Fibroblast of skin of right biceps (primary cell): ENCODE measurements at places on chromosomes 2 and 18.

GRCh38 chr2:152577579-152577978 lies 139.7 kb downstream of the PRPF40A start:
- DNase-seq: peak; percentile 43

- DNase-seq: peak; percentile 90
Observed at GRCh38 chr2:108492364-108492763, 41.9 kb upstream of the LIMS1 start.

- no peak for DNase-seq
Observed at GRCh38 chr2:60628615-60629304, 75.3 kb upstream of the BCL11A start.

DNA sequence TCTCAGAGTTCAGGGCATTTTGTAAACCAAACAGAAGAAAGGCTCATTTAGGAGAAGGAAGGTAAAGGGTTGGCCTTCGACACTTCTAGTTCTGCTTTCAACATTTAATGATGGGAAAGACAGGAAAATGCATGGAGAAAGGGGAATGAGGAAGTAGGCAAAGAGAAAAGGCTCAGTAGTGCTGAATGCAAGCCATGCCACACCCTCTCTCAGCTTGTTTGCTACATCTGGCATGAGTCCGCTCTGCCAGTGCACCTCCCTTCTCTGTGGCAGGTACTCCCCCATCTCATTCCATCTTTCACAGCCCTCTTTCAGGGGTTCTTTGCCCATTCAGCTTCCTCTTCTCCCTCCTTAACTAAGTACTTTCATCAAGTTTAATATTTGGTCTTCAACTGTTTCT lies 120.9 kb upstream of the ITGB6 start:
- DNase-seq: no peak

DNA sequence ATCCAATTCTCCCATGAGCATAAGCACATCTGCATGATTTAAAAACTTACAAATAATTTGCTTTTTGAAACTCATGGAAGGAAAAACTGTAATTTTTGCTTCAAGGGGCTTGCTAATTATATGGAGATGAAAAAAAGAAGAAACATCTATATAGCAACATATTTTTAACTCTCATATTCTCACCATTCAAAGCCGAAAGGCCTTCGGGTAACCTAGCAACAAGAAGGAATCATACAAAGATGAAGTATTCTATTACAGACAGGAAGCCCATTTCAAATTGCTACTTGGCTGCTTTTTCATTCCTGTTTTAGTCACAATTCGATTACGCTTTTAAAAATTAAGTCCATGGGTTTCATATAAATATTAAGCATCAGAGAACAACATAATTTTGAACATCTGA lies 39.2 kb upstream of the RNU4ATAC start:
- no peak for DNase-seq

DNA sequence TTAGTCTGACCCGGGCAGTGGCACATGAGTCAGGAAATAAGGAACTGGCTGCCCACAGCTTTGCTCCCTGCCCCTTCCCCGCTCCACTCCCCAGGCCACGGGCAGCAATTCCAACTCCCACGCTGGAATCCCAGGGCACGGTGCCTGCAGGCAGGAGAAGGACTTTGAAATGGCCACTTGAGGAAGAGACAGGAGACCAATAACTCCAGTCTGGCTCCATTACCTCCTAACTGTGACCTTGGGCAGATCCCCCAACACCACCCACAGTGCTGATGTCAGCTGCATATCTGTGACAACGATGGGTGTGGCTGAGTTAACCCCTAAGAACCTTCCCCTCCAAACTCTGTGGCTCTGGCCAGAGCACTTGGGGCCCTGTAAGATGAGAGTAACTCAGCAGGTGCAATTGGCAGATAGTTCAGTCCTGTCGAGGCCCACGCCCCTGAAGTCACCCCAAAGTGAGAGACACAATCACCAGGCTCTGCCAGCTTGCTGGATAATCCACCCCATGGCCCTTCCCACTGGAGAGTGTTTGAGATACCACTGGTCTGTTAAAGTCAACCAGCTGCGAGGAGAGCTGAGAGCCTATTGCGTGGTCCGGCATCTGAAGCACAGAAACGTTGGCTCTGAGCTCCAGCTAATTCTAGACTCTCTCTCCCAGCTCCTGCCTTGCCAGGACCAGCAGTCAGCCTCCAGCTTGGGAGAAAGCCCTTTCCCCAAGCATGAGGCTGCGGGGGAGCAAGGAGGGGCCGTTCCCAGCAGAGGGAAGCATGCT lies 175.2 kb downstream of the TNS1 start:
- DNase-seq: no peak

DNA sequence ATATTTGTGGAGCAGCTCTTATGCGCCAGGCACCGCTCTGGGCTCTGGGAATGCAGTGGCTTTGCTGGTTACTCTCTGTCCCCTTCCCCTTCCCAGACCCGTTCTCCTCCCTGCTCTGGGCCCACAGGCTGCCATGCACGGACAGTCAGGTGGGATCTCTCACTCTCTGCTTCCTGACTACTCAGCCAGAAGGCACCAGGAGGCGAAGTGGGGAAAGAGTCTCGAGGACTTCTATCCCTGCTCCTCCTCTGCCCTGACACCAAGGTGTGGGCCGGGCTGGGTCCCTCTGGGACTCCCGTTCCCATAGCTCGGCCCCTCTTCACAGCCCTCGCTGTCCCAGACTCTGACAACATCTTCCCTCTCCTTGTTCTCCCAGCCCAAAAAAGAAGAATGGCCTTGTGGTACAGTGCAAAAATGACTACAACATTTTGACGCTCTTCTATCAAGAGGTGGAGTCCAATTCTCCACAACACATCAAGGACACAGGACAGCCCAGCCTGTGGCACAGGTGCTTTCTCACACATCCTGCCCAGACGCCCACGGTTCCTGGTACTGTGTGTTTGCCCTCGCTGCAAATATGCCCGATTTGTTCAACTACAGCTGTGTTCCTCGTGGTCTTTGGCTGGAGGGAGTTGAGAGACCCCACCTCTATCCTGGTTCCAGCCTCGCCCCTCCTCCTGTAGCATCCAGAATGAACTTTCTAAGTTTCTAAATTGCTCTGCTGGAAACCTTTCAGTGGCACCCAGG lies 14.0 kb upstream of the DUSP2 start:
- no peak for DNase-seq

DNA sequence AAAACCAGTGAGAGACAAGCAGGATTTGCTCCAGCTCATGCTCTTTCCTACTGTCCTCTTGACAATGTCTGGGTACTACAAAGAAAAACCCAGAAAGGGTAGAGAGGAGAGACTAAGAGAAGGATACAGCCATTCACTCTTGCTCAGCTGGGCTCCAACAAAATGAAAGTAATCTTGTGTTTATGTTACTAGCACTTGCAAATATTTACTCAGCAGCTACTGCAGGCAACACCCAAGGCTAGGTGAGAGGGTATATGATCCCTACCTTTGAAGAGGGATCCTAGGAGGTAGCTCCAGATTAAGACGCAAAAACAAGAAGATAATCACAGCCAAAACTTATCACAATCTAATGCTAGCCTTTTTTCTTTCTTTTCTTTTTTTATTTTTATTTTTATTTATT lies 329.6 kb upstream of the ACVR2A start:
- DNase-seq: no peak

- DNase-seq: no peak
Observed at GRCh38 chr2:25438793-25439192, 97.1 kb upstream of the DNMT3A start.

DNA sequence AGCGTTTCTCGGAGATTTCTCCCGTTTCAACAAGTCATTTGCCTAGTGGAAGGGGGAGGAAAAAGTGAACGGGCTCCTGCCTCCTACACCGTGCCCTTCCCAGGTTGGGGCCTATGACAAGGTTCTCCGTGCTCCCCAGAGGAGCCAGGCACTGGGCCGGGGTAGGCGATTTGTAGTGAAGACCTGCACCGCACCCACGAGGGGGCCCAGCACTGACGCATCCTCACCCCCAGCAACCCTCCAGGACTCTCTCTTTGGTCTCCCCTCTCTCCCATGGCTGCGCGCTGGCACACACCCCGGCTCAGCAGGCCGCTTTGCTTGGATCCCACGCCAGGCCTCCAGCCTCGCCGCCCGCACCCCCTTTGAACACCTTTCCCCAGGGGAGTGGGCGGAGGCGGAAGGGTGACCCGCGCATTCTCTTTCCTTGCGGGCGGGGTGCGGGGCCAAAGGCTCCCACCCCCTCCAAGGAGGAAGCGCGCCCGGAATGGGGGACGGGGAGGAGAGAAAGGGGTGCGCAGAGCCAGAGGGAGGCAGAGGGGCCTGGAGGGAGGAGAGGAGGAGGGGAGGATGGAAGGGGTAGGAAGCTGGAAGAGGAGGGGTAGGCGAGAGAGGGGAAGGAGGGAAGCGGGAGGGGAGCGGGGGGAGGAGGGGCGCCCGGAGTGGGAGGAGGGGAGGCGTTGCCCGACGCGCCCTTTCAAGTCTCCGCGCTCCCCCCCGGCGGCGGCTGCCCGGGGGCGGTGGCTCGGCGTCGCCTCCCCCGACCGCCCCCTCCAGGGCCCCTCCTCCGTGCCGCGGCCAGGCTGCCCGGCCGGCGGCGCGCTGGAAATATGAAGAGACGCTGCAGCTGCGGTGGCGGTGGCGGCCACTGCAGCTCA lies at the start of gene APCDD1:
APCDD1 (plus strand) TSS at position 830 of the 875 bp plus-strand sequence. CDS start 347 bp downstream, outside the sequence.
- DNase-seq: peak; percentile 60

- DNase-seq: peak; percentile 28
Observed at GRCh38 chr18:37294951-37295350, 270.6 kb downstream of the CELF4 start.

DNA sequence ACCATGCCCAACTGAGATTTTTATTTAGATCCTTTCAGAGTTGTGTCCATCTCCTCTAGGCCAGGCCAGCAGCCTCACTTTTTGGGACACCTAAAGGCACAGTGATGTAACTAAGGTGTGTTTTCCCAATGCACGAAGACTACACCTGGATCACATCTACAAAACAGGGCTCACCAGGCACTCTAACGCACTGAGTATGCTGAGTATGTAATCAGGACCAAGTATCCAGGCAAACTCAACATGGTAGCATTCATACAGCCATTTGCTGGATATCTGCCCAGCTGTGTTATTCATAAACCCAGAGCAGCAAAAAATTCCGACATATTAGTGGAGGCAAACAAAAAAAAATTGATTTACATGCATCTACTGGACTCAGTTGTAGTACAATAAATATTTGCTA lies 33.8 kb downstream of the LPIN2 start:
- peak; percentile 87 for DNase-seq

- no peak for DNase-seq
Observed at GRCh38 chr2:158313734-158314133, 142.8 kb downstream of the CCDC148 start.

DNA sequence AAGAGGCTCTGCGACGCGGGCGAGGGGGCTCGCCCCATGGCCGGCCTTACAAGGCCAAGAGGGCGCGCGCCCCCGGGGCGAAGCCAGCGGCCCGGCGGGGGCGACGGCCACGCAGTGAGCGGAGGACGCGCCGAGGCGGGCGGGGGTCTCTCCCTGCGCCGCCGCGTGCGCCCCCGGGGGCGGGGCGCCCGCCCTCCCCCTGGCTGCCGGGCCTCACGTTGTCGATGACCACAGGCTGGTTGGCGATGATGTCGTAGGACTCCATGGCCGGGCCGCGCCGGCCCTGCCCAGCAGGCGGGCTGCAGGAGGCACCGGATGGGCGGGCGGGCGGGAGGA lies 250 bp downstream of the ACTR1B start:
- DNase-seq: no peak

DNA sequence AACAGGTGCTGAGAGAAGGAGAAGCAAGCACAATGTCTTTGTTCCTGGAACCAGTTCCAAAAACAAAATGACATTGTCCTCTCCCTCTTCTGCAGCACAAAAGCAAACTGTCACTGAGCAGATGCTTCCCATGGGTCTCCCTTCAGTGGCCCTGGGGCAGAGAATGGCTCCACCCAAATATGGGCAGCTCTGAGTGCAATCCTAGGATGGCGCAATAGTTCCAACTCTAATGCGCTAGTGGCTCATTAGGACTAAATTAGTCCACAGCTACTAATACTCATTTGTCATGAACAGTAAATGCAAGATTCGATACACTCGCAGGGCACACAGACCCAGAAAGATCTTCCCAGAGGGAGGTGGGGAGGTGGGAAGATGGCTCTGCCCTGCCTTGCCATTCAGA lies 205.2 kb upstream of the CHAC2 start:
- no peak for DNase-seq

GRCh38 chr2:46329803-46330775 lies 32.9 kb downstream of the EPAS1 start:
- peak; percentile 95 for DNase-seq

GRCh38 chr2:210195101-210195852 lies 24.1 kb upstream of the KANSL1L start:
- peak; percentile 30 for DNase-seq

DNA sequence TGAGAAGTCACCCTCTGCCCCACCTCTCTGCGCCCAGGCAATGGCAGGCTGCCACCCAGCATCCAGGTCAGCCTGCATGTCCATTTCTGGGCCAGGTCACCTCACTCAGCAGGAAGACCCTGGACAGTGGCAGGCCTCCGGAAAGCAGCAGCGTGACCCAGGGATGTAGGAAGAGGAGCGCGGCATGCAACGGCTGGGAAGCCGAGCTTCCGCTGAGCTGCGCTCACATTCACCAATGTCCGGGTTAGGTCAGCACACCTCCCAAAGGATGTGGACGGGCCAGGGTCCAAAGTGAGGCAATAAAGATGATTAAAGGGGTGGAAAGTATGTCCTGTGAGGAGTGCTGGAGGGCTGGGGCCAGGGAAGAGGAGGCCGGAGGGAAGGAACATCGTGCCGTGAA lies 174.5 kb downstream of the CTIF start:
- DNase-seq: peak; percentile 62

DNA sequence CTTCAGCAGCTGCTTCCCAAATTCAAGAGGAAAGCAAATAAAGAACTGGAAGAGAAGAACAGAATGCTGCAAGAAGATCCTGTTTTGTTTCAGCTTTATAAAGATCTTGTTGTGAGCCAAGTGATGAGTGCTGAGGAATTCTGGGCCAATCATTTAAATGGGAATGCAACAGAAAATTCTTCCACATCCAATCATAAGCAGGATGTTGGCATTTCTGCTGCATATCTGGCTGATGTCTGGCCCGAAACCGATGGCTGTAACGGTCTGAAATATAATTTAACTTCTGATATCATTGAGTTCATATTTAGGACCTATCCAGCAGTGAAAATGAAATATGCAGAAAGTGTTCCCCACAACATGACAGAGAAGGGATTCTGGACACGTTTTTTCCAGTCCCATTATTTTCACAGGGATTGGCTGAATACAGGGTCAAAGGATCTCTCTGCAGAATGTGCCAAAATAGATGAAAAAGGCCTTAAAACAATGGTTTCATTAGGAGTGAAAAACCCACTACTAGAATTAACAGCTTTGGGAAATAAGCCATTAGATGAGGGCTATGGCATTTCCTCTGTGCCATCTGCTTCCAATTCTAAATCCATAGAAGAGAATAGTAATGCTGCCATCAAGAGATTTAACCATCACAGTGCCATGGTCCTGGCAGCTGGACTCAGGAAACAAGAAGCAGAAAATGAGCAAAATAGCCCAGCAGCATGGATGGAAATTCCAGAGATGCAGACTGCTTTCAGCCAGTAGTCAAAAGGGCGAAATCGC lies 175.6 kb downstream of the MC4R start:
- peak; percentile 26 for DNase-seq

- DNase-seq: peak; percentile 49
Observed at GRCh38 chr18:49846361-49846662, 33.0 kb upstream of the ACAA2 start.

GRCh38 chr18:7755753-7756475 lies 188.8 kb downstream of the PTPRM start:
- DNase-seq: peak; percentile 12
